ENCODE measurements at places on chromosomes 4 and X.
A peak's percentile ranks its signal among the peaks of the same experiment; 100 is the strongest.

GRCh38 chrX:154426916-154427770 lies 1.3 kb upstream of the ATP6AP1 start:
- no peak for DNase-seq

- no peak for DNase-seq
Observed at GRCh38 chr4:5958199-5958735, 60.0 kb downstream of the C4orf50 start.

GRCh38 chr4:179372746-179373145 lies 1930.5 kb upstream of the AGA start:
- no peak for DNase-seq

GRCh38 chr4:105106426-105106825 lies 40.2 kb upstream of the TET2 start:
- DNase-seq: no peak

DNA sequence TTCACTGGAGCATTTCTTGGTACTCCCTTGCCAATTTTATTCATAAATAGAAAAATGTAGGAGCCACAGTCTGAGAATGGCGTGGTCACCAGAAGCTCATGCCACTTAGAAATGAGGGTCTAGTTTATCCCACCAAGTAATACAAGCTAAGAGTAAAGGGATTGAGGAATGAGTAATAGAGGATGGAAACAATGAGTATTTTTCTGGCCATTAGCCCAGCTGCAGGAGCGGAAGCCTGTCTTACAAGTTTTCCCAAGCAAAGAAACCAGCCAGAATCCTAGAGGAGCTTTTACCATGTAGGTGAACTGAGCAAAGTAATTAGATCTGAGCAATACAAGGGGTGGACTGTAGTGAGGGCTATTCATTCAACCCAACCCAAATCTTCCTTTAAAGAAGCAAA lies 160.7 kb upstream of the NPY2R start:
- no peak for DNase-seq

DNA sequence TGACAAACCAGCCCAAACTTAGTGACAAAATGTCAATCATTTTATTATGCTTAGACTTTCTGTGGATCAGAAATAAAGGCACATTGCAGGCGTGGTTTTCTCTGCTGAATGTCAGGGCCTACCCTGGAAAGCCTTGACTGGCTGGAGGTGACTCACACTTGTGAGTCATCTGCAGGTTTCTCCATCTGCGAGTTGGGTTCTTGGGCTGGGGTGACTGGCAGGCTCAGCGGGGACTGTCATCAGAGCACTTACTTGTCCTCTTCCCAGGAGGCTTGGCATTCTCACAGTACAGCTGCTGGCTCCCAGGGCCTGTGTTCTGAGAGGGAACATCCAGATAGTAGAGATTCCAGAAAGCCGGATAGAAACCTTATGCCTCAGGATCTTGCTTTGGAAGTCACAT lies 153.8 kb upstream of the AGA start:
- DNase-seq: no peak

- DNase-seq: no peak
Observed at GRCh38 chr4:2068198-2068470, 9.0 kb downstream of the NAT8L start.

DNA sequence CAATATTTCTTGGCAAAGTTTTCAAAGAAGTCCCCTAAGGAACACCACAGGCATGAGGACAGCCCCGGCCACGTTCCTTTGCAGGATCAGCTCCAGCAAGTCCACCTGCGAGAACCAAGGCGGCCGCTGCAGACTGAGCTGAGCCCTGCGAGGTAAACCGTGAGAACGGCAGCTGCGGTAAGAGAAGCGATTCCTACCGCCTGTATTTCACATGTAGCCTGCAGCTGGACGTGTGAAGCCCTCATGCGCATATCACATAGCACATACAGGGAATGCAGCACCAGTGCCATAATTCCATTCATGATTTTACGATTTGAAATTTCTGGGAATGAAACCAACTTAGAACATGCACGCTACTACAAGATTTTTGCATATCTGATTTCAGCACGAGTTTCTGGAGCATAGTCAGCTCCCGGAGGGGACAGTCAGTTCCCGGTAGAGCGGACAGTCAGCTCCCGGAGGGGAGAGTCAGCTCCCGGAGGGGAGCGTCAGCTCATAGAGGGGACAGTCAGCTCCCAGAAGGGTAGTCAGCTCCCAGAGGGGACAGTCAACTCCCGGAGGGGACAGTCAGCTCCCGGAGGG lies 41.7 kb downstream of the FGFRL1 start:
- DNase-seq: peak; percentile 37

DNA sequence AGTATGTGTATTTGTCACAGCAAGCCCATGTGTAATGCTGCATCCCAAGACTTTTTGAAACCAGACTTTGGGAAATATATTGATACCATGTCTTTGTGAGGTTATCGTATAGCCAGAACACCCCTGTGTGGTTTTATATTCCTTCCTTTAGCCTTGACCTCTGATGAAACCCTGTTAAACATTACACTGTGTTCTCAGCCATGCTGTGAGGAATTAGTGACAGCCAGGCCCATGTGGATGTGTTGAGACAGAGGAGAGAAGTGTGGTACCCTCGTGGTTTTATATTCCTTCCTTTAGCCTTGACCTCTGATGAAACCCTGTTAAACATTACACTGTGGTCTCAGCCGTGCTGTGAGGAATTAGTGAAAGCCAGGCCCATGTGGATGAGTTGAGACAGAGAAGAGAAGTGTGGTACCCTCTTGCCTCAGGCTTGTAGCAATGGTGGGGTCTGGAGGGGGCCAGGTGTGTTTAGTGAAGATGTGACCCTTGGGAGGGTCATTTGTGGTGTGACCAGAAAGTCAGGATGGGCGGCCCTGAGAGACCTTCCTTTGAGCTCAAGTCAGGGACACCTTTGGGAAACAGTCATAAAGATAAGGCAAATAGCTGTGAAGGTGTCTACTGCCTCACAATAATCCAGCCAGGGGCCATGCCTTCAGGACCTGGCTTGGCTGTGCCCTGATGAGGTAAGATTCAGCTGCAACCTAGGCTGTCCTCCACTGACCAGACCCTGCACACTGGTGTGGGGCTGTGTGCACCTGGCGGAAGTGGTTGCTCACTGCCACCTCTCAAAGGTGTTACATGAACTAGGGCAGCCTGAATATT lies 110.0 kb downstream of the IRF2 start:
- no peak for DNase-seq

GRCh38 chr4:33566649-33567048 lies 2677.7 kb downstream of the ARAP2 start:
- peak; percentile 2 for DNase-seq

DNA sequence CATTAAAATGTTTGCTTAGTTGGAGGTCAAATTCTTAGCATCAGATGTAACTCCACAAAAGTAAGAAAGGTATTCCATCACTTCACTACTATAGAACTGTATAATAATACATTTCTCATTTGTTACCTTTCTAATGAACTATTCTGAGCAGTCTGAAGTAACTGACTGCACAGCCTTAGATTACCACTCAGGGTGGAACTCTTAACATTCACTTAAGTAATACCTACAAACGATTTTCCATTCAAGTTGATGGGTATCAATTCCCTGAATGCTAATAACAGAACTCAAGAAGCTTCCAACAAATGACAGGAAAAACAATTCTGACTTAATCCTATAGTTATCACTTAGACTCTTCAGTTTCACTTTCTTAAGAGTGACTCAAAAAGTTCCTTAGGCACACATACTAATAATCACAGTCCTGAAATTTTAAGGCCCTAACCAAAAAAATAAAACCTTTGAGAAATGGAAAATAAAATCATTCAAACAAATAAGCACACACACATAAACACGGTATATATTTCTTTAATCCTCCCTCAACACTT lies 20.9 kb downstream of the HNRNPD start:
- no peak for DNase-seq

DNA sequence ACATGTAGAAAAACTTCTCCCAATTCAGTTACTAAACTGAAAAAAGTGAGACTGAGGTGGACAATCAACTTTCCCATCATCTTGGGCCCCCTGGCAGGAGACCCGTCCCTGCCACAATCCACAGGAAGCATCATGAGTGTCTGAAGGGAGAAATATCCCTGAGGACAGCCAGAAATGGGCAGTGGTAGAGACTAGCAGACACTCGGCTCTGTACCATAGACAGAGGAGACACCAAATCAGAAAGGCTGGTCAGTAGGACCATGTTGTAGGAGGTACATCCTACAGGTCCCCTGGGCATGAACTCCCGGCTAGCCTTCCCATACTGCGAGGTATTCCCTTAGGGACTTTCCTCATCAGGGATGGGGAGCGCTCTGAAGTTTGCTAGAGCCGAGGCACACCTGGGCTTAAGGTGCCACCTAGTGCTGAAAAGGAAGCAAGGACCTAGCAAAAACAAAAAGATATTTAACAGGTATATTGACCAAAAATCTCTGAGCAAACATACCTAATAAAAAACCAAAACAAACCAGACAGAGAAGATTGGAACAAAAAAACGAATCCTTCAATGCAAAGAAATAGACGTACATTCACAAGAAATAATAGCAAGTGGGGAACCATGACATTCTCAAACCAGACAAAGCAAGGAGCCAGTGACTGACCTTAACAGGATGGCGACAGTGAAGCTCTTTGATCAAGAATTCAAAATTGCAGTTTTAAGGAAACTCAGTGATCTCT lies 55.6 kb downstream of the HAUS3 start:
- DNase-seq: peak; percentile 76

- DNase-seq: no peak
Observed at GRCh38 chr4:118834070-118834469, 1.9 kb downstream of the SEC24D start.

- DNase-seq: no peak
Observed at GRCh38 chr4:162706051-162706450, 460.6 kb downstream of the NAF1 start.

DNA sequence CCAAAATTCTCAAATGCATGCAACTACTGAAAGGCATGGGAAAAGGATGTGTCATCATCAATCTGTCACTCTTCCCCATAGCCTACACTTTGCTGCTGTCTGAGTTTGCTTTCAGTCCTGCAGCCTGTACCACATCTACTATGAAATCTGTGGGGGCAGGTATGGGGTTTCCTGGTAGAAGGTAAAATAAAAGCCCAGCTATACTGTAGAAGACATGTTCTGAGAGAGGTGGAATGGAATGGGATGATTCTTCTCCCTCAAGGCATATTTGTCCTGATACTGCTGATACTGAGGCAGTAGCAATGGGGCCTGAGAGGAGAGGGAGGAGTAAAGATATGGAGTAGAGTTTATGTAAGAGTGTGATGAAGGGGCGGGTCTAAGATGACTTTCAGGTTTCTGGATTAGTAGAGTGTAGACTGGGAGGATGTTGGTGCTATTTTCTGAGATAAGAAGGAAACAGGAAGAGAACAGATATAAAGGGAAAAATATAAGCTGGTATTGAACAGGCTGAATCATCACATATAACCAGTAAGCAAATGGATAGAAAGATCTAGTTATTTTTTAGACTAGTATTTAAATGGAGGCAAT lies 38.7 kb upstream of the GYPA start:
- DNase-seq: no peak

DNA sequence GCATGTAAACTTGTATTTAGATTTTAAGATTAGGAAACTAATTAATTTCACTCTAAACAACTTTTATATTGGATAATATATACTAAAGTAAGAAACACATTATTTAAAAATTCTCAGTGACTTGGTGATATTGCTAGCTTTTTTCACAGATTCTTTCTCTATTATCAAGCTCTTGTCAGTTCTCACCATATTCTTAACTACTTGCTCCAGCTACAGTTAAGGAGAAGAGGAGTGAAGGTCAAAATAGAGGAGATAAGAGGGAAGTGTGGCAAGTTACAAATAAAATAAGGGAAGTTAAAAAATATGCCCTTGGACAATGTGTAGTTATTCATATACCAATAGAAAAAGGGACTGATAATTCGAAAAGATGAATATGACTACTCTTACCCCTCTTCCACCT lies 34.7 kb upstream of the NAF1 start:
- DNase-seq: no peak

DNA sequence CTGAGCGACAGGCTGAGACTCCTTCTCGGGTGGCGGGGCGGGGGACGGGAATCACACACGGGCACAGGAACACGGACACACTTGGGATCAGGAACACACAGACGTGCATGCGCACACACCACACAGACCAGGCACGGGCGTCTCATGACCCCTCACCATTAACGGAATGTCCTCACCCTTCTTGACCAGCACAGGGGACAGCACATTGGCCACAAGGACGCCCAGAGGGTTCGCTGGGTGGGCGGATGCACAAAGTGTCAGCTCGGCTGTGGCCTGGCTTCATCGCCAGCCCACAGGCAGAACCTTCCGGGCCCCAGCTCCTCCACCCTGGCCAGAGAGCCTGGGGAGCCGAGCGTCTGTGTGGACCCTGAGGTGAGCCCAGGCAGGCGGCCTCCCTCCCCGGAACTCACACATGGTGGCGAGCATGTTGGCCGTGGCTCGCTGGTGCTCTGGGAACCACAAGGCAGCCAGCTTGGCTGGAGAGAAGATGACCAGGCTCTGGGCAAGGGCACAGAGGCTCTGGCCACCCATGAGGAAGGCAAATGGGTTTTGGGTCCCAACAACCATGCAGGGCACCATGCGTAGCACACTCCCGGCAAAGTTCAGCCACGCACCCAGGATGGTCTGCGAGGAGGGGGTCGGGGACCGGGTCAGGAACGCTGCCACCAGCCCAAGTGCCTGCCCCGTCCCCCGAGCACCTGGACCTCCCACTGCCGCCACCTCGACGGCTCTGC lies 3.1 kb downstream of the SLC49A3 start:
- no peak for DNase-seq

DNA sequence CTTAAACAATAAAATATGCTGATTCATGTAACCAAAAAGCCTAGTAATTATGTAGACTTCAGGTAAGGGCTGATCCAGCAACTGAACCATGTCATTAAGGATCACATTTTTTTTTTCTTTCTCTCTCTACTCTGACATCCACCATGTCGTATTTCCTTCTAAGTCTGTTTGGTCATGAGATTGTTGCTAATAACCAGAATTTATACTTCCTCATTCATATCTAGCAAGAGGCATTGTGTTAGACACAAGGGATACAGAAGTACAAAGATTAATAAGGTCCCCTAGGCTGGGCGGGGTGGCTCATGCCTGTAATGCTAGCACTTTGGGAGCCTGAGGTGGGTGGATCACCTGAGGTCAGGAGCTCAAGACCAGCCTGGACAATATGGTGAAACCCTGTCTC lies 24.1 kb downstream of the PHEX start:
- DNase-seq: no peak

DNA sequence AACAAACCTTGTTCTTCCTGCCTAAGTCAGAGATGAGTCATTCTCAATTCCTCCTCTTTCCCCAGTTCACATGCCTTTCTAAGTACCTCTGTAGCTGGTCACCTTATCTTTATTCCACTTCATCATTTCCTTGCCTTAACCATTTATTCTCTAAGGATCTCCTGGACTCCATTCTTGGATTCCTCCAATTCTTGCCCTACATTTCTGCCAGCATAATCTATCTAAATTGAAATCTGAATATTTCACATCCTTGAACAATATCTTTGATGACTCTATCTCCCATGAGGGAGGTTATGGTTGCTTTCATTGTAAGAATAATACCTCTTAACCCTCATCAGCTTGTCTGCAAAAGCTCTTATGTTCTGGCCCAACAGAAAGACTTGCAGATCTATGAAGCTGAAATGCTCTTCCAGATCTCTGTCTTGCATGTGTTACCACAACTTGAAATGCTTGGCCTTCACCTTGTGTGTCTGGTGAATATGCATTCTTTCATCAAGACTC lies 28.6 kb upstream of the PDE5A start:
- DNase-seq: no peak

GRCh38 chrX:134431894-134432293 lies 28.1 kb upstream of the HPRT1 start:
- no peak for DNase-seq

- no peak for DNase-seq
Observed at GRCh38 chr4:130478406-130478805, 1382.5 kb downstream of the C4orf33 start.

- DNase-seq: no peak
Observed at GRCh38 chrX:16462912-16463311, 187.0 kb upstream of the S100G start.

Data from H7 (cell line).